ENCODE measurements at places on chromosomes 7 and 10.

GRCh38 chr7:144384555-144385245, 18.8 kb downstream of the NOBOX start:
- no peak for DNase-seq

DNA sequence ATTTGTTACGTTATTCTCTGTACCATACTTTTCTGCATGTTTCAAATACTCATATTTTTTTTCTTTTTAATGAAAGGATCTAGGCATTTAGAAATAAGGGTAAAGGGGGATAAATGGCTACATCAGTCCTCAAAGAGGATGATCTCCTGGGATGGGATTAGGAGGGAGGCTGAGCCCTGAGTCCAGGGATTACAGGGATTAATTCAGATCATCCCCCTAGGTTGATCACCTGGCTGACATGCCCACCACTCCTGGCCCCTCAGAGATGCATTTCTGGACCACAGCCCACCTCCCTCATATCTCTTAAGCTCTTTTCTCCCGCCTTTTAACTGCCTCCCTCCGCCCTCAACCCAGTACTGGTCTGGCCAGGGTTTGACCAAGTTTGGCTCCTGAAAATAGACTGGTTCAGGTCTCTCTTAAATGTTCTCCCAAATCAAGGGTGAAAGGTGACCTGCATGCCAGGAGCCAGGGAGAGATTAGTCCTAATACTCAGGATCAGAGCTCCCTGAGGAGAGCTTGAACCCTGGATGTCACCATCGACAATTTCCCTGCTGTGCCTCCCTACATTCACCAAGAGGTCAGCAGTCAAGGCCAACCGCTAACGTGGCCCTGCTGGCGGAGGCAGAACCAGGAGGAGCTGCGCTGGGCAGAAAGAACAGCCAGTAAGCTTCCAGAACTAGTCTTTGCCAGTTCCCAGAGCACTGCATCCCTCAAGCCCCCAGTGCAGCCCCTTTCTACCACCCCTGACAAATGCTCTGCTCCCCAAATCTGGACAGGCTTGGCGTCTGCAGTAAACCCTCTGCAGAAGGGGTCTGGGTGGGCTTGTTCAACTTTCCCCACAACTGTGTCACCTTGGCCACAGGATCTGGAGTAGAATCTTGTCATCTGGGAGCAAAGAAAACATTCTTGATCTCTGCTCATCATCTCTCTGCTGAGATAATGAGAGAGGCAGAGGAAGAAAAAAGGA, 3.0 kb upstream of the CCDC136 start:
- DNase-seq = no peak

DNA sequence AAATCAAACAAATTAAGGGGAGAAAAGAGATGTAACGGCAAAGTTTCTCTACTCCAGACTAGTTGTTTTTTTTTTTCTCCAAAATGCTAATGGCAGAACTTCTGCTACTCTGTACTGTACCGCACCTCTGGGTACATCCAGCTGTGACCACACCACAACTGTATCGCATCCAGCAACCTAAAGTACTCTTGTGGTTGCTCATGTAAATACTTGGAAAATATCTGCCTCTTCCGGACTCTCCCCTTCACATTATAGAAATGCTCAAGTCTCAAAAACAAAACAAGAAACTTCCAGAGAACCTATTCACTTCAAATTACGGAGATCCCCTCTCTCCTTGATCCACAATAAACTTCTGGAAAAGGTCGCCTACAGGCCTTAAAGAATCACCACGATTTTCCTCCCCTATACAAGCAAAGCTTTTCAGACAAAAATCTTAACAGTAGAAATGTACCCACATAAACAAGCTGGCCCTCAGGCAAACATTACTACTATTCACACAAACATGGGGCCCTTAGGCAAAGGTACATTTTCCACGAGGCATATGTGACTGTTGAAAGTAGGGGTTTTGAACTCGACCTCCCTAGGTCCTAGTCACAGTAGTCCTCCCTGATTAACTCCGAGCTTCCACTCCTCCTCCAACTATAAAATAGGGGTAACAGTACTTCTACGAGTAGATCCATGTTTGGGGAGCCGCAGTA, 222.9 kb upstream of the MKLN1 start:
- DNase-seq = no peak

DNA sequence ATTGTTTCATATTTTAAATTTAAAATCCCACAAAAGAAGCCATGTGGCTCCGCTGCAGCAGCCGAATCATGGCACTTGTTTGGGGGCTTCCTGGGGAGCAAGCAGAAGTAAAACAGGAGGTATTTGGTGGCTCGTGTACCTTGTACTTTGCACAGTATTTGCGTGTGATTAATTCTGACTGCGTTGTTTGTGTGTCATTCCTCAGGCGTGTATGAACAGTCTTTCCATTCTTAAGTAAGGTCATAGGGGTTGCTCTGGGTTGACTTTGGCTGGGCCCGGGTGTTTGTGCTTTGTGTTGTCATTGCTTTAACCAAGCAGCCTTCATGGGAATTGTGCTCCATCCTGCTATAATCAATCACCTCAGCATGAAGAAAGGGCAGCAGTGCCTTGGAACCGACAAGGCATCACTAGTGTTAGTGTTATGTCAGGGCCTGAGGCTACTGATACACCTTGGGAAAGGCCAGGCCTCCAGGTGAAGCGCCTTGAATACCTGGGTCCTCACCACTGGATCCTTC, 182.4 kb downstream of the ARHGAP21 start:
- DNase-seq = no peak

DNA sequence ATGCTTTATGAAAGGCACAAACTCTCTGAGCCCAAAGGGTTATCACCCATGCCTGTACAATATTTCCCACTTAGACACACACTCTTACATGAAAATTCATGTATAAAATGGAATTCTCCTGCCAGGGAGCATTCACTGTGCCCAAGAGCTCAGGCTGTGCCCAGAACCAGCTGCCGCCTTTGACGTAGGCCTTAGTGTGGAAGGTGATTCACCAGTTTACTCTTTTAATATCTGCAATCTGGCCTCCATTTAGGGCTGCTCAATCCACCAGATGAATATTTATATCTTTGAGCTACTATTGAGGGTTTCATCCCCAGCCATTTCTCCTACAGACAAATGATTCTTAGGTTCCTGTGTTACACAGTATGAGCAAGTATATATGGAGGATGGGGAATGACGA, 849.7 kb downstream of the CNTNAP2 start:
- DNase-seq = no peak

DNA sequence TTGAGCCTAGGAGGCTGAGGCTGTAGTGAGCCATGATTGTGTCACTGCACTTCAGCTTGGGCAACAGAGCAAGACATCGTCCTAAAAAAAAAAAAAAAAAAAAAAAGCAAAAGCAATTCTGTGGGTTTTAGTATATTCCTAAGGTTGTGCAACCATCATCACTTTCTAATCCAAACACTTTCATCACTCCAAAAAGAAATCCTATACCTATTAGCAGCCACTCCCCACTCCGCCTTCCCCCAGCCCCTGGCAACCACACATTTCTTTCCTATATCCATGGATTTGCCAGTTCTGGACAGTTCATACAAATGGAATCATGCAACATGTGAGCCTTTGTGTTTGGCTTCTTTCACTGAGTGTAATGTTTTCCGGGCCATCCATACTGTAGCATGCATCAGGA, 20.4 kb downstream of the ZAN start:
- no peak for DNase-seq

- DNase-seq = peak; percentile 90
These were observed at the start of gene IL2RA for GRCh38 chr10:6062101-6062771. Gene IL2RA (minus strand): TSS chr10:6062367. CDS start chr10:6062151, 216 bp downstream.

GRCh38 chr7:112056409-112056808, 149.8 kb downstream of the DOCK4 start:
- no peak for DNase-seq

DNA sequence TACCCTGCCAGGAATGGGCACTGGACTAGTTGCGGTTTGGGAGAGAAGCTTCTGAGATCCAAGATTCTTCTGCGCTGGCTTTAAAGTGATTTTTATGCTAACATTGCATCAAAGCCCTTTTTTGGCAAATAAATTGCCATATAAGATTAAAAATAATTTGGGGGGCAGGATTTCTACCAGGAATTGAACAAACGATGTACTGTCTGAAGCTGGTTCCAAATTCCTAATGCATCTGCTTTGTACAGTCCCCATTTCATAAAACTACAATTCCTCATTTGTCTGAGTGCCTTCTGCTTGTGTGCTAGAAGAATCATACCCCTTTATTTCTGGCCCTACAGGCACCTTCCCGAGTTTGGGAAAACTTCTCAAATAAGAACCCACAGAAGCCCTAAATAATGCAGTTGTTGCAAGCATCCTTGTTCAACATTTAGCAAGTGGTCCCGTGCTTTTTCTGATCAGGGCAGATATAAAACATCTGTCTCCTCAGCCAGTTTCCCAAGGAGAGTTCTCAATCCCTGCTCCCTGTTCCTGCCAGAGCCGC, 349.7 kb downstream of the PTEN start:
- no peak for DNase-seq

- DNase-seq = peak; percentile 85
These were observed 26.5 kb upstream of the CCDC126 start for GRCh38 chr7:23570592-23571200.

DNA sequence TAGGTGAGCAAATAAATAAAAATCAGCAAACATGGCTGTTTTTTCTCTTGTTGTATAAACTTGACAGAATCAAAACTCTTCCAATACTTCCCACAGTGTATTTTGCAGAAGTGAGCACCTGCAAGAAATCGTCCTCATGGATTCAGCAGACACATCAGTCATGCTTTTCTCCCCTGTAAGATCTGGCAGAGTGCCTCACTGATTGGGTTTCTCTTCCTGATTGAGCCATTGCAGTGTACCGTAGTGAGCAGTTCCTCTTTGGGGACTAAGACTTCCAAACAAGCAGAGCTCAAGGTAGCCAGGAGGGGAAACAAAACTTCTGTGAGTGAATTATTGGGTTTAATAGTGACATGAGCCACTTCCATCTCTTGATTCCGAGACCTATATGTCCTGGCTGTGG, 2.2 kb upstream of the CCDC3 start:
- DNase-seq = no peak

GRCh38 chr10:49502358-49502757, 36.6 kb downstream of the ERCC6 start:
- no peak for DNase-seq

GRCh38 chr10:97426776-97427570, 982 bp downstream of the PGAM1 start:
- DNase-seq = peak; percentile 68

- DNase-seq = no peak
These were observed 277.8 kb downstream of the FRMD4A start for GRCh38 chr10:14052931-14053330.

GRCh38 chr7:82605247-82605864, 161.8 kb upstream of the CACNA2D1 start:
- DNase-seq = no peak

DNA sequence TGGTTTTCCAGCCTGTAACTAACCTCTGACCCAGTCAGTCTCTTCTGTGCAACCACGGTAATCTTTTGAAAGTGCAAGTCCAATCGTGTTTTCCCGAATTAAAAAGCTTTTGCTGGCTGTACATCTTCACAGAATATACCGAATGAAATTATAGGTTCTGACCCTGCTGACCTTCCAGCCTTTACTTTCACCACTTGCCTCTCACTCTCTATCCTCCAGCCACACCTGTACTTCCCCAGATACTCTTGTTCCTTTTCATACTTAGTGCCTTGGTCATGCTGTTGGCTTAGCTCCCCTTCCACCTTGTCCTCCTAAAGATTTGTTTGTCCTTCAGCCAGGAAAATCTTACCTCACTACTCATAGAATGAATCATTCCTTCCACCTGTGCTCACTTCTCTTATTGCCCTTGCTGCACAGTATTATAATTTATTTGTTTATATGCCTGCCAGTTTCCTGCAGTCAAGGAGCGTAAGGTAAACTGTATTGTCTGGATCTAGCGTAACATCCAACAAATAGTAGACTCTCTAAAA, 2.3 kb upstream of the PNPLA8 start:
- no peak for DNase-seq

DNA sequence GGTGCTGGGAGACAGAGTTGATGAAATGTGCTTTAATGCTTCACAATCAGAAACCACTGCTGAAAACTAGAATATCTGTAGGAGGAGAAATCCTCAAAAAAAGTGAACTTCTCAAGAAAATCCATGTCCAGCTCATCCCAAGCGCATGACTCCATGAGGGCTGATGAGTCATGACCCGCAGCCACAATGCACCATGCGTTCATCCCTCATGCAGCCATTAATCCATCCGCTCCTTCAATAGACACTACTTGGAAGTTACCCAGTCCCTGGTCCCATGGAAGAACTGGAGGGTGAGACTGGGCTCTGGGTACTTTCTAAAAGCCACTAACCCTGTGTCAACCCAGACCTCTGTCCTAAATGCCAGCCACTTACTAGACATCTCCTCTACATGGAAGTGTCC, 24.4 kb downstream of the TMEM273 start:
- DNase-seq = peak; percentile 28

GRCh38 chr7:41977151-41977651, 259.8 kb downstream of the GLI3 start:
- no peak for DNase-seq

GRCh38 chr7:117961235-117961634, 88.0 kb upstream of the CTTNBP2 start:
- no peak for DNase-seq

DNA sequence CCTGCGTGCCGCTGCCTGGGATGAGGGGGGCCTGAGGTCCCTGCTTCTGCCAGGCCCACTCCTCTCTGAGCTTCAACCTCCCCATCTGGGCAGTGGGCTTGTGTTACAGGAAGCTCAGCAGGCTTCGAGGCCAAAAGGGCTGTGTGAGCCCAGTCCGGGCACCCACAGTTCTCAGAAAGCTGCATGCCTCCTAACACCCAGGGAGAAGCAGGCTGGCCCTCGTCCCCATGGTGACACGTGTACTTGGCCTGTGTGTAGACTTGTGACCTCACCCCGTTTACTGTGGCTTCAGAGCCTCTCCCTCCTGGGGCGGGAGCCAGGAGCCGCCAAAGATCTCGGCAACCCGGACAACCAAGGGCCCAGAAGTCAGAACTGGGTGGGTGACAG, 2.2 kb upstream of the GRIFIN start:
- DNase-seq = no peak

DNA sequence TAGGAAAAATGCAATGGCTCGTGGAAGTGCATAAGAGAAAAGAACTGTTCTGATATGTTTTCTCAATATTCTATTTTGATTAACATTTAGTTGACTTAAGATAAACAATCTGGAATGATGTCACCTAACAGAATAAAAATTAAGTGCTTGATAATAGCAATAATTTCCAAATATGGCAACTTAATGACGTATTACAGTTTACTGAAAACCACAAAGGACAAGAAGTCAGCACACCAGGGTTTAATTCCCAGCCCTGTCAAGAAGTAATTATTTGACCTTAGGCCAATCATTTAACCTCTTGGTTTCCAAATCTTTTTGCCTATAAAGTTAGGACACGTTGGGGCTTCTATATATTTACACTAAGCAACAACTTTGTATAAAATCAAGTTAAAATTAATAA, 95.7 kb downstream of the CABCOCO1 start:
- DNase-seq = no peak
